ENCODE measurements at places on chromosomes 12 and 14.

- DNase-seq: no peak
Observed at GRCh38 chr12:113366827-113367226, 8.4 kb downstream of the PLBD2 start.

GRCh38 chr14:24513009-24513408, 4.9 kb upstream of the CMA1 start:
- DNase-seq: no peak

GRCh38 chr14:90398841-90399540, 2.2 kb downstream of the CALM1 start:
- no peak for DNase-seq

DNA sequence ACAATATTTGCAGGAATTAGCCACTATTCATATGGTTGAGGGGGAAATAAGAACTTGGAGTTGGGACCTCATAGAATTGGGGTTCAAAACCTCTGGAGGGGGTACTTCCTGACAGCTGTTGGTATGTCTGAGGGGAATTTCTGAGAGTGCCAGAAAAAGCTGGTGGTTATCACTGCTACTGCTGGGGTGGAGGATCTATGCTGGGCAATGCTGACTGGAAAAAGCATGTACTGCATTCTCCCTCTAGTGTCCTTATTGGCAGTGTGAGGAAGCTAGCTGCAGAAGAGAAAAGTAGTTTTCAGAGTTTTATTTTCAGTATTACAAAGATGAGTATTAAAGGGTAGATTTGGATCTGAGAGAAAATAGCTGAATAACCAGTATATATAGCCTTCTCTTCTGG, 88.8 kb downstream of the FUT8 start:
- no peak for DNase-seq

DNA sequence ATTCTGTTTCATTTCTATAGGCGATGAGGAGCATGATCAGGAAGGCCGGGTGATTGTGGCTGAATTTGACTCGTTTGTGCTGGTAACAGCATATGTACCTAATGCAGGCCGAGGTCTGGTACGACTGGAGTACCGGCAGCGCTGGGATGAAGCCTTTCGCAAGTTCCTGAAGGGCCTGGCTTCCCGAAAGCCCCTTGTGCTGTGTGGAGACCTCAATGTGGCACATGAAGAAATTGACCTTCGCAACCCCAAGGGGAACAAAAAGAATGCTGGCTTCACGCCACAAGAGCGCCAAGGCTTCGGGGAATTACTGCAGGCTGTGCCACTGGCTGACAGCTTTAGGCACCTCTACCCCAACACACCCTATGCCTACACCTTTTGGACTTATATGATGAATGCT, 1.9 kb downstream of the APEX1 start:
- DNase-seq: no peak

DNA sequence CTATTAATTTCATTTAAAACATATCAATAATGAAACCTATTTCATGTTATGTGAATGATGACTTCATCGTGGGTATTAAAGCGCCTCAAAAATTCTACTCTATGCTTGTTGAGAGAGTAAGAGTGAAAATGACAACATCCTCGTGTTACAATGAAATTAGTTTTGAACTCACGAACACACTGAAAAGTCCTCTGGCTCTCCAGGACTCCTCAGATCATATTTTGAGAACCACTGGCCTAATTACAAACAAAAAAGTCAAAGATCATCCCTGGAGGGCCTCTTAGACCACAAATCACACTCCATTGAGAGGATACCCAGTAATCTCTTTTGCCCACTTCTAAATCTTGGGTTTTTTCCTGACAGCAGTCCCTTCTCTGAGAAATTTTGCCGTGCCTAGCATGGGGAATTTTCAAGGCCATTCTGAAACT, 19.1 kb downstream of the DAAM1 start:
- no peak for DNase-seq

DNA sequence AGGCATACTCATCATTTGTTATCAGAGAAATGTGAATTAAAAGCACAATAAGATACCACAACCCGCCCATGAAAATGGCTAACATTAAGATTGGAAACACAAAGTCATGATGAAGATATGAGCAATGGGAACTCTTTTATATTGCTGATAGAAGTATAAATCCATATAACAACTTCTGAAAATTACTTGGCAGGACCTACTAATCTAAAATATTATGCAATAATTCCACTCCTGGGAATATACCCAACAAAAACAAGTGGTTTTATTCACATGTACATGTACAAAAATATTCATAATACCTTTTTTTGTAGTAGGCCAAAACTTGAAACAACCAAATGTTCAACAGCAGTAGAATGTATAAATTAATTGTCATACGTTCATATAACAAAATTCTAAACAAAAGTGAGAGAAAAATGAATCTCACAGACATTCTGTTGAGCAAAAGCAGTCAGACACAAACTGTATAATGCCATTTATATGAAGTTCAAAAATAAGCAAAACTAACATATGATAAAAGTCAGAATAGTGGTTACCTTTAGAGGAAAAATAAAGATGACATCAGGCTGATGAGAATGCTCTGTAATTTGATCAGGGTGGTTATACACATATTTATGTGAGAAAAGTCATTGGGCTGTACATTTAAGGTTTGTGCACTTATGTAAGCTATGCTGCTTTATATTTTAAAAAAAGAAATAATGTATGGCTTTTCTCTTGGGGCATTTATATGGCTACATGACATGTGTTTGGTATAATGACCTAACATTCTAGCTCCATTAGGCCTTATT, 309.2 kb upstream of the KITLG start:
- no peak for DNase-seq

DNA sequence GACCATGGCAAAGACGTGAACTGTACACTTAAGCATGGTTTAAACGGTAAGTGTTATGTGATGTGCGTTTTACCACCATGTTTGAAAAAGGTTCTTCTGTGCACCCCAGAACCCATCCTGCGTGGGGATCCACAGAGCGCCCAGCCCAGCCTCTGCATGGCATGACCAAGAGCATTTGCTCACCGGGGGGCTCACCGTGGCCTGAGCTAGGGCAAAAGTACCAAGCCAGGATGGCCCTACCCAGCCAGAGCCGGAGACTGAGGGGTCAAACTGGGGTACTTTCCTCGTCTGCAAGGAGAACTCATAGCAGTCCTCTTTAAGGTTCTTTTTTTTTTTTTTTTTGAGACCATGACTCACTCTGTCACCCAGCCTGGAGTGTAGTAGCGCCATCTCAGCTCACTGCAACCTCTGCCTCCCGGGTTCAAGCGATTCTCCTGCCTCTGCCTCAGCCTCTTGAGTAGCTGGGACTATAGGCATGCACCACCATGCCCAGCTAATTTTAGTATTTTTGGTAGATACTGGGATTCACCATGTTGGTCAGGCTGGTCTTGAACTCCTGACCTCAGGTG, 16.4 kb upstream of the ANKRD9 start:
- DNase-seq: no peak

- DNase-seq: no peak
Observed at GRCh38 chr14:102371361-102371760, 8.6 kb downstream of the TECPR2 start.

- no peak for DNase-seq
Observed at GRCh38 chr12:105764216-105764835, 374.4 kb downstream of the NUAK1 start.

DNA sequence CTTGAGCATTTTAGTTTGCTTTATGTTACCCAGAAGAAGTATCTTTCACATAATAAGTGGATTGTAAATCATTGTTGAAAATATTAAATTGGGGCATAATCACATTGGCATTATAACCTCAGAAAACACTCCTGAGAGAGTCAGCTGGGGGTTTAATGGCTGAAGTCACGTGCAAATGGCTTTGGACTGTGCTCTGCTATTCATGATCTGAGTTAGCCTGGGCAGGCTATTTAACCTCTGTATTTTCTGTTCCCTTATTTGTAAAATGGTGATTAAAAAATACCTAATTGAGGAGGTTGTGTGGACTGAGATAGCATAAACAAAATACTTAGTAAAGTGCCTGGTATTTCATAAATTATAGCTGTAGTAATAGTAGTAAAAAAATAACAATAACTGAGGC, 24.9 kb downstream of the KCNA5 start:
- DNase-seq: no peak

DNA sequence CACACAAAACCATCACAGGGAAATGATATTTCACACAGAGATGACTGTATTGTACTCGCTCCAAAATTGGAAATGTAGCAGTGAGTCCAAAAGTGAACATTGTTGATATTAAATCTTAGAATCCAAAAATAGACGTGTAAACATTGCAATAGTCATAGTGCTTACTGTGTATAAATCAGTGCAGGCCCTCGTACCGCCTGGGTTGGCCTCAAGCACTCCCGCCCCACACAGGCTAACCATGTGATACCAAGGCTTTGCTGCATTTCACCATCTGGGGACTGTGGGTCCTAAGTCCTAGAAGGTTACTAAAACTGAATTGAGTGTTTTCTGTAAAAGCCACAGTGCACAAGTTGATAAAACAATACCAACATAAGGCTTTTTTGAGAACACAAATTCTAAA, 107.3 kb downstream of the PPP2R5E start:
- DNase-seq: no peak

DNA sequence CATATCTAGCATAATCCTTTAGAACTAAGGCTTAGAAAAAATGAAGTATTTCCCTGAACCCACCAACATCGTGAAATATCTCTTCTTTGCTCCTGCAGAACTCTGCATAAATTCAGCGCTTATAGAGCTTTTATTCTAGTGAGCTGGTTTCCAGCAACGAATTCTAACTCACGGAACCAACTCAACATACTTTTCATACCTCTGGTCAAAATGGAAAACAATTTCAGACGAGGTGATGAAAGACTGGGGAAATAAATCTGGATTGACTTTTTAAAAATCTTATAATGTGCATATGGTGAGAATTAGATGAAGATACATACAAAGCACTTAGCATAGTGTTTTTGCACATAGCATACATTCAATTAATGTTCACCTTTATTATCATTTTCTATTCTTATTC, 62.6 kb upstream of the BBS10 start:
- no peak for DNase-seq

GRCh38 chr12:113908584-113909100, 57.5 kb downstream of the RBM19 start:
- DNase-seq: no peak

- DNase-seq: no peak
Observed at GRCh38 chr14:62501021-62501750, 544.1 kb downstream of the KCNH5 start.

- DNase-seq: no peak
Observed at GRCh38 chr12:111204788-111205241, 164.1 kb downstream of the PHETA1 start.

GRCh38 chr12:117523971-117524370, 162.5 kb upstream of the NOS1 start:
- no peak for DNase-seq

DNA sequence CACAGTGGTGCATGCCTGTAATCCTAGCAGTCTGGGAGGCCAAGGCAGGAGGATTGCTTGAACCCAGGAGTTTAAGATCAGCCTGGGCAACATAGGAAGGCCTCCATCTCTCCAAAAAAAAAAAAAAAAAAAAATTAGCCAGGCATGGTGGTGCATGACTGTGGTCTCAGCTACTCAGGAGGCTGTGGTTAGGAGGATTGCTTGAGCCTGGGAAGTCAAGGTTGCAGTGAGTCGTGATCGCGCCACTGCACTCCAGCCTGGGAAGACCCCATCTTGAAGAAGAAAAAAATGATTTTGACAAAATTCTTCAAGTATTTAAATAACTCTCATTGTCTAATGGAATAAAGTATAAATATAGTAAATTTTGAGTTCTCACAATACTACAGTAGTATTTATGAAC, 219.2 kb upstream of the SSTR1 start:
- DNase-seq: no peak

GRCh38 chr14:103126873-103127304, 3.6 kb downstream of the TNFAIP2 start:
- DNase-seq: no peak

DNA sequence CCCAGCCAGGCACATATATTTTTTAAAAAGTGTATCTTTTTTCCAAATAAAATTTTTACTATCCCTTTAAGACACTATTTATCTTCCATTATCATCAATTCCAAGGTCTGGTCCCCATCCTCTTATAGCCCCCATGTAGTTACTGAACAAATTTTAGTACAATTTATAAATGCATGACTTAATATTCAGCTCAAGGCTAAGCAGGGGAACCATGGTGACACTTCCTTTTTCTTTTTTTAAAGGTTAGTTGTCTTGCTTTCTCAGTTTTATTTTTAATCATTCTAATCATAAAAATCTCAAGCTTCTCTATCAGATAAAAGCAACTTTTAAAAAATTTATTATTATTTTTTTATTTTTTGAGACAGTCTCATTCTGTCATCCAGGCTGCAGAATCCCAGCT, 92.3 kb downstream of the TRAFD1 start:
- DNase-seq: no peak

DNA sequence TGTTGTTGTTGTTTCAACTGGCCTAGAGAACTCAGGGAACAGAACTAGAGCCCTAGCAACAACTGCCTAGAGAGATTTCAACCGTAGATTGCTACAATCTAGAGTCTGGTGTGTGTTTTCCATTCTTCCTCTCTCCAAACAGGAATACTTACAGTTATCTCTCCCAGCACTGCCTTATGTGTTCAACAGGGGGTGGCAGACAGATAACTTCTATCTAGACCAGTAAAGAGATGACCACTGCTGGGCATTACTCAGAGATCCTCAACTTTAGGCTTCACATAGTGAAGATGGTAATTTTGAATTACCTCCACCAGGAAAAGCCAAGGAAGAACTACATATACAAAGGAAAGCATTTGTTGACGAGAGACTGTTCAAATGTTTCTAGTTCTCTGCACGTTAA, 4.8 kb downstream of the TXNDC16 start:
- no peak for DNase-seq

All from activated CD4-positive, alpha-beta memory T cell treated with anti-CD3 and anti-CD28 coated beads, Interleukin-2, amount 10 ng/mL, durations not matched to agents 7 days and 5 days (primary cell).